ENCODE measurements at places on chromosomes 5 and 9.

DNA sequence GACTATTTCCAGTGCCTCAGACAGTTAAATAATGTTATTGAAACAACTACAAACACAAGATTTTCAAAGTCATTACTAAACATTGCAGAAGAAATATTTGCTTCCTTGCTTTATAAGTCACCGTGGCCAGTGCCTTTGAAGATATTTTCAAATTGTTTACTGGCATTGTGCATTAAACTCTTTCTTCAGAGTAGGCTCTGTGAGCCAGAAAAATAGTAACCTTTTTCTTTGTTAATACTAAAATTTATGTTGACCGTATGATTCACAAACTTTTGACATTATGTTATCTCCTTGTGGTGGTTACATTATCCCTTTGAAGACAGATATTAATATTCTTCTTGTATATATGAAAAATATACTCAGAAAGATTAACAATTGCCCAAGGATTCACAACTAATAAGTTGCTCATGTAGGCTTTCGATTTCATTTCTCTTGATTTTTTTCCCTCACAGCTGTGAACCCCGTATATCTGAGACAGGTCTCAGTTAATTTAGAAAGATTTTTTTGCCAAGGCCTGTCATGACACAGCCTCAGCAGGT, 140.1 kb downstream of the NR3C1 start:
- no peak for DNase-seq

DNA sequence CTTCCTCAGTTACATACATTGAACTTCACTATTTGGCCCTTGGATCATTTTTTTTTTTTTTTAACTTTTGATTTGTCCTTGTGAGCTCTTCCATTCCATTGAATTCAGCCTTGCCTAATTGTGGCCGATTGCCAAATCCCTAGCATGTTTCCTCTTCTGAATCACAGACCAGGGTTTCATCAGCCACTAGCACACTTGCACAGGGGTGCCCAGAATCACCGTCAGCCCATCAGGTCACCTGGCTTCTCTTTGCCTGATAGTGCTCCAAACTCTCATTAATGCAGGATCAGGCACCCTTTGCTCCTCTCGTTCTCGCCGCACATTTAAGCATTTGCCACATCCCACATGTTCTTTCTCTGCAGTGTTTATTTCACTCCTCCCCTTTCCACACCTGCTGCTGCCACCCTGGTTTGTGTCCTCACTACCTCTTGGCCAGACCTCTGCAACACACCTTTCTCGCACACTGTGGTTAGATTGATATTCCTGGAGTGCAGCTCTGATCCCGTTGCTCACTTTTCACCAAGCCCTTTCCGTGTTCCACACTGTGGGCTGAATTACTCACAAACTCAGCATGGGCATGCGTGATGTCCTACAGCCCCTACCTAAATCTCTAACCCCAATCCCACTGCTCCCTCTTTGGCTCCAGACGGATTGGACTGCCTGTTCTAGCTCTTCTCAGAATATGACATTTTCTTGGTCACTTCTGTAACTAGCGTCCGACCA, 9.8 kb downstream of the PIK3R1 start:
- no peak for DNase-seq

GRCh38 chr5:60473654-60474053, 226.3 kb downstream of the DEPDC1B start:
- DNase-seq: no peak

DNA sequence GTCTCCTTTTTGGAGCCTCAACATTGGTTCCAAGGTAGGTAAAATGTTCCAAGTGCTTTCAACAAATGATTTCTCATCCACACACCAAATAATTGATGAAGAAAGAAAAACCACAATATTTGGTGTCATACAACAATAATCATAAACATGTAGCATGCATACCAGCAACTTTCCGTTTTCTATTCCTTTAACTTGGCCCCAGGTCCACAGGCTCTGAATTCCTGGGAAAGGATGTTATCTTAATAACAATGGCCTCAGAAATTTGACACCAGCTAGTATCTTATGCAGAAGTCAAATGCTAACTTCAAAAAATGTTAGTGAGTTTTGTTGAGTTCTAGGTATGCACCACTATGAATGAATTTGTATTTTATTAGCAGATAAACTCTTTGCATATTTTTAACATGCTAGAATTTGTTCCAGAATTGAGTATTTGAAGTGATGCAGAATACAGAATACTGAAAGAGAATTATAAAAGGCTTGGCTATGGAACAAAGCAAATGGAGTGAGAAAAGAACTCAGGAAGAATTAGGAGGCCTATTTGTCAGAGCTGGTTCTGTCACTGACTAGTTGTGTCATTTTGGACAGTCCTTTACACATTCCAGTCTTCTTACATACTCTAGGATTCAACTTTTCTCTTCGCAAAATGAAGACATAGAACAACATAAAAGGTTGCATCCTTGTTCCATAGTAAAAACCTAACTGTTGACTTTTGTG, 435.3 kb upstream of the TNC start:
- DNase-seq: no peak

DNA sequence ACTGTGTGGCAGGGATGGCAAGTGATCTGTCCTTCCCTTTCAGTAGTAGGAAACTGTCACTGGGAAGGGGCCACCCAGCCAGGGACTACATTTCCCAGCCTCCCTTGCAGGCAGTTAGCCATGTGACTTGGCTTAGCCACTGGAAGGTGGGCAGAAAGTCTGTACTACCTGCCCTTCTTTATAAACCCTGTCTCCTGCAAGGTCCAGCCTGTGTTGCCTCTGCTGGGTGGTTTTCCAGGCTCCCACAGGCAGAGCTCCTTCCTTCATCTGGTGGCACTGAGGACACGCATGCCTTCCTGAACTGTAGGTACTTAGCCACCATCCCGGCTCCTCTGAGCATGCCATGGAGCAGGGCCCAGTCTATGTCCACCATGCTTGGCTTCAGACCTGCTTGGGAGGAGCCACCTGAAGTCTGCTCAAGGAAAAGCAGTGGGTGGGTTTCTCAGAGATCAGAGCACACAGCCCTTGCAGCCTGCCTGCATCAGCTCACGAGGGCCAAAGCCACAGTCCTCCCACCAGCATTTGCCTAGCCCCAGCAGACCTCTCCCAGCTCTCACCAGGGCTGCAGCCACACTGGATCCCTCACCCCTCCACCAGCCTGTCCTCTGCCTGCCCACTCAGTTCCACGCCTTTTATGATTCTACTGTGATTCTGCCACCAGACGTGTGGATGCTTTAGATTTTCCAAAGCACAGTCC, 16.7 kb upstream of the SLC25A51 start:
- DNase-seq: no peak

- DNase-seq: no peak
These were observed 215.6 kb upstream of the NREP start for GRCh38 chr5:111972548-111972947.

DNA sequence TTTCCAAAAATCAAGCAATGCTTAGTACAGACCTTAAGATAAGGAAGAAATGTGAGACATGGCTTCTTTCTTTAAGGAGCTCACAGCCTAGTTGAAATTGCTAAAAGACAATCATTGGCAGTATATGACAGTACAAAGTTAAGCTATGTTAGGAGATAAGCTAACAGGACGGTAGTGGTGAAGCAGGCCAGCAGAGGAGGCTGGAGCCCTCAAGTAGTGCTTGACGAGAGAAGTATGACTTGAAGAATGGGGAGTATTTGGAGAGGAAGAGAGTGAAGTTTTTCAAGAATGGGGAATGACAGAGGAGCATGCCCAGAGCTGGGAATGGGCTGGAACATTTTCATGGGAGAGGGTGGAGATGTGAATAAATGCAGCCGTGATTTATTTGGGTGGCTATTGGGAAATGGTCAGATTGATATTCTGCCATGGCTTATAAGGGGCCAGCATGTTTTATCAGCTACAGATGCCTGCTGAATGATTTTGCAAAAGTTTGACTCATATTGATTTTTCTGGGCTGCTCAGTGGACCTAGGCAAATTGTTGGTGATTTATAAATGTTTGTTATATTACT, 43.7 kb downstream of the LURAP1L start:
- DNase-seq: no peak

- DNase-seq: no peak
These were observed 325.6 kb downstream of the PRELID2 start for GRCh38 chr5:145509336-145510136.

GRCh38 chr5:87784879-87785495, 372.3 kb upstream of the CCNH start:
- DNase-seq: no peak

DNA sequence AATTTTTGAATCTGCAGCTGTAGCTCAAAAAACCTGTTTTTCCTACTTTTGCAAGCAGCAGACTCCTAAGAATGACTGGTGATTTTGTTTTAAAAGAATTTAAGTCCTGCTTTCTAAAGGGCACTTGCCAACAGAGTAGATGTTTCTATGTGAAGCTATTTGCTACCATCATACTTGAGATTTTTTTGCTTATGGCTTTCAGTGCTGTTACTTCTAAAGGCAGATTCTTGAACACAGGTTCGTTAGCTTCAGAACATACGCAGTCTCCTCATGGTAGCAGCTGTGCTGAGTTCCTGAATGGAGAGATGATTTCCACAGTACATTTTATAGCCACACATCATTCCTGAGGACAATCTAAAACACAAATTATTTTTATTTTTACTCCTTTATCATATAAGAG, 24.4 kb upstream of the ELL2 start:
- DNase-seq: no peak

DNA sequence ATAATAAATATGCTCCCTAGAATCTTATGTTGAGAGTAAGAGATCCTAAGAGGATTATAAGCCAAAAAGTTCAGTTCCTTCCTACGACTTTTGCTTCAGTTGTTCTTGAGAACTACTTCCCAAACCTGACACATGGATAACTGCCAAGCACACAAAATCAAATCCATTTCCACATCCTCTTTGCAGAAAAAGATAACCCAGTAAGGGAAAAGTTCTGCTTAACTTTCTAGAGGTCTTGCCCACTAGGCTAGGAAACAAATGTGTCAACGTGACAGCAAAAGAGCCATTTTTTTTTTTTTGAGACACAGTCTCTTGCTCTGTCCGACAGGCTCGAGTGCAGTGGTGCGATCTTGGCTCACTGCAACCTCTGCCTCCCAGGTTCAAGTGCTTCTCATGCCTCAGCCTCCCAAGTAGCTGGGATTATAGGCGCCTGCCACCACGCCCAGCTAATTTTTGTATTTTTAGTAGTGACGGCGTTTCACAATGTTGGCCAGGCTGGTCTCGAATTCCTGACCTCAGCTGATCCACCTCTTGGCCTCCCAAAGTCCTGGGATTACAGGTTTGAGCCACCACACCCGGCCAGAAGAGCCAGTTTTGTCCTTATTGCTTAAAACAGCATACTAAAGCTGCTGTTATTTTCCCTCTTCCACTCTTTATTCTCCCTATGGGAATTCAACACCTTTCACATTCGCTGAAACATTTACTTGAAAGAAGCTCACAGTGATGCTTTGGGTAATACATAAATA, 24.2 kb downstream of the CSNK1A1 start:
- no peak for DNase-seq

GRCh38 chr5:81086881-81087281, 126.7 kb downstream of the RASGRF2 start:
- DNase-seq: no peak

- DNase-seq: peak; percentile 29
These were observed 669.9 kb downstream of the PTPRD start for GRCh38 chr9:9942764-9943424.

DNA sequence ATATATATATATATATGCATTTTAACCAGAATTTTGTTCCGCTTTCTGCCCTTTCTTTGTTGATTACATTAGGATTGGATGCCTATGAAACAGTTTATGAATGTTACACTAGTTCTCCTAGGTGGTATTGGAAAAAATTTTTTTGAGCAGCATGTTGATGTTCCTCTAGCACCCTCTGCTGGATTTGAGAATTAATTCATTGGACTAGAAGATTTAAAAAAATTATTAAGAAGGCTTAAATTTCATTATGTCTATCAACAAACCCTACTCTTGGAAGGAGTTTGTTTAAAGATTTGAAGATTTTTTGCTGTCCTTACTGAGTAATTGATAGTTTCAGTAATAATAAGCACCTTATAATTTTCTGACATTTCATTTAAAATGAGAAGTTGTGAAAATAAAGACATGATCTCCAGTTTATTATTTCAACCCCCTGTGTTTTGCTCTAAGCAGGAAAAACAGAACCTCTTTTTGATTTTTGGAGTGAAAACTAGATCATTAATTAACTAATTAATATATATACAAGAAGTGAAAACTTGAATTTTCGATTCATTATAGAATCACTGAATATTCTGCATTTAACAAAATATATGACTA, 89.6 kb downstream of the CCDC171 start:
- no peak for DNase-seq
